Right lobe of liver (tissue), 6 donors: ENCODE measurements at places on chromosomes 5 and 9. TPM values are rescaled to one million over a fixed set of nuclear protein-coding genes. Genes with fewer than 3 reads are reported as not detected.

PCDHB3 gene
- total RNA-seq = not detected

PCDHGA12 gene
- total RNA-seq = 0.99 TPM

KIAA0825 gene
- total RNA-seq = 1.6 TPM

CER1 gene
- total RNA-seq = not detected
